Left renal pelvis (tissue), 4 donors: ENCODE measurements at places on chromosomes 1 and 21. TPM values are rescaled to one million over a fixed set of nuclear protein-coding genes. Genes with fewer than 3 reads are reported as not detected.

LCE1E gene
- not detected for polyA plus RNA-seq

FMO4 gene
- 19.8 TPM for polyA plus RNA-seq

TMEM50B gene
- polyA plus RNA-seq = 68.4 TPM

PRDX6 gene
- polyA plus RNA-seq = 328 TPM

LCE1A gene
- not detected for polyA plus RNA-seq

MYOG gene
- polyA plus RNA-seq = 0.11 TPM

TMPRSS3 gene
- 0.29 TPM for polyA plus RNA-seq

TFF3 gene
- 2.6 TPM for polyA plus RNA-seq

RXFP4 gene
- polyA plus RNA-seq = 0.13 TPM

SEMA4A gene
- polyA plus RNA-seq = 26.8 TPM

LCE3B gene
- not detected for polyA plus RNA-seq

ATAD3C gene
- polyA plus RNA-seq = 0.41 TPM

LIPI gene
- polyA plus RNA-seq = 0.32 TPM

SLC37A1 gene
- 9.1 TPM for polyA plus RNA-seq

RIMKLA gene
- 0.60 TPM for polyA plus RNA-seq
